ENCODE measurements at places on chromosomes 1 and 21.

DNA sequence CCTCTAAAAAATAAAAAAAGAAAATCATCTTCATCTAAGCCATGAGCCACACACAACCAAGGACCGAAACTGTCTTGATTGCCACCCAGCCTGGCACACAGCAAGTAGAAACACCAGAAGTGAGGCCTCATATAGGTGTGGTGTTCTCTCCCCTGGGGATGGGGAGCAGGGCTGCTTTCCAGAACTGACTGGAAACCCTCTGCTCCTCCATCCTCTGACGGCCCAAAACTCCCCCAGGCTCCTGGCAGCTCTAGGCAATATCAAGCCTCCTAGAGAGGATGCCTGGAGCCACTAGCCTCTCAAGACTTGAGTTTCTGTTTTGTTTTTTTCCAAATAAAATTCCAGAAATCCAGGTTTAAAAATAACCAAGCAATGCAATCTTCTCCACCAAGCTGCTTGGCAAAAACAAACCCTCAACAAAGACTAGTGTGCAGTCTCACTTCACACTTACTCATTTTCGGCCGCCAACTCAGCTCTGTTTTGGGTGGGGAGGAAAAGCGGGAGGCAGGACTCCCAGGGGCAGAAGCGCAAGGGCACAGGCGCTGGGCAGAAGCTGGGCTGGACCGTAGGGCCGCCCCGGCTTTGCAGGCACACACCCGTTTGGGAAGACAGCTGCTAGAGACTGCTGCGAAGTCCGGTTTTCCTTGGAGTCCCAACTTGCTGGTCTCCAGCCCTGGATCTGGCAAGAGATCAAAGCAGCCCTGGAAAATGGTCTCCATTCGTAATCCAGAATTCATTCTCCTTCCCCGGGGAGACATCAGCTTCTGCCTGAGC, 78.2 kb upstream of the CAPZB start:
- no peak for DNase-seq

DNA sequence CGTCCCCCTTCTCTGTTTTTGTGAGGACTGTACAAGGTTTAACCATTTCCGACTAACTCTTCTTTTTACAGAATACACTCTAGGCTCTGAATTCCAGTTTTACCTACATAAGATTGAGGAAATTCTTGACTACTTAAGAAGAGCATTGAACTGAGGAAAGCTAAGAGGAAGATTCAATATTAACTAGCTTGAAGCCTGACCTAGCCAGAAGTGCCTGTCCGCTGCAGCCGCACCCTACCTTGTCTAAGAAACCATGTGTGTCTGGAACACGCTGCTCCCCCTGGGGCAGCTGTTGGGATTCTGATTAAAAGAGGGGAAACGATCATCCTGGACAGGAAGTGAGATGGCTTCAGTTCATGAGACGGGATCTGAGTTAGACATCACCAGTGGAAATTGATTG, 28.9 kb downstream of the CA6 start:
- DNase-seq, result no peak

DNA sequence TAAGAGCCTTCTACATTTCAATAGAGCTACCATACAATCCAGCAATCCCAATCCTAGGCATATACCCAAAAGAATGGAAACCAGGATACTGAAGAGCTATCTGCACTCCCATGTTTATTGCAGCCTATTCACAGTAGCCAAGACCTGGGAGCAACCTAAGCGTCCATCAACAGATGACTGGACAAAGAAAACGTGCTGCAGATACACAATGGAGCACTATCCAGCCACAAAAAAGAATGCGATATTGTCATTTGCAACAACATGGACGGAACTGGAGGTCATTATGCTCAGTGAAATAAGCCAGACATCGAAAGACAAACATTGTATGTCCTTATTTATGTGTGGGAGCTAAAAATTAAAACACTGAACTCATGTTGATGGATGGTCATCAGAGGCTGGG, 115.3 kb downstream of the HLCS start:
- no peak for DNase-seq

- no peak for DNase-seq
Observed at GRCh38 chr1:165228676-165229075, 127.8 kb downstream of the LMX1A start.

- no peak for DNase-seq
Observed at GRCh38 chr1:54842206-54842915, 41.2 kb upstream of the TTC22 start.

Data from inflammatory macrophage (primary cell).